T-helper 1 cell (primary cell): ENCODE measurements at places on chromosomes 4 and X.
A peak's percentile ranks its signal among the peaks of the same experiment; 100 is the strongest.

- DNase-seq = no peak
Observed at GRCh38 chr4:39104255-39104654, 42.2 kb downstream of the KLHL5 start.

DNA sequence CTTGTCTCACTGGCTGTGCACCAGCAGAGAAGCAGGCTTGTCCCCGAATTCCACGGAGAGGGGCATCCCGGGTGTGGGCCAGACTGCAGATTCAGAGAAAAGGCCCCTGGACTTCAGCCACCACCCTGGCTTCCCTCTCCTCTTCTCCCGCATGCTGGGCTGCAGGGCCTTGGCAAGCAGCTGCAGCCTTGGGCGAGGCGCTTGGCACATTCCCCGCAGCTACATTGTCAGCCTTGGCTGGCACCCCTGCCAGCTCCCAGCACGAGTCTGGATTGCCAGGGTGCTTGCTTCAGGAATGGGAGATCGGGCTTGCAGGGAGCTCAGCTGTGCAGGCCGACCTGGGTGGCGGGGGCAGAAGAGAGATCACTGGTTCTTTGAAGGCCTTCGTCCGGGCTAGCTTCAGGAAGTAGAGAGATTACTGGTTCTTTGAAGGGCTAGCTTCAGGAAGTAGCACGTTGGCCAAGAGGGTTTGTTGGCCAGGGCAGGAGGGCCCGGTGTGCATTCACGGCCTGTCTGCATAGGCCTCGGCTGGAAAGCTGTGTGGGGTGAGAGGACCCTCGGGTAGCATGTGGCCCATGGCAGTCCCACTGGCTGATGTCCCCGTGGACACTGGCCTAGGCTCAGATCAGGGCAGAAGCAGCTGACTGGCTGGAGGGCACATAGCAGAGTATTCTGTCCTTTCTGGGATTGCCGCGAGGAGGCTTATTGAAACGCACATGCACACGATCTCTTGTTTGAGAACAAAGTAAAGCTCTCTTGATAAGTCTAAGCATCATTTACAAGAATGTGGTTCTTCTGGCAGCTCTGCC, 2.7 kb downstream of the ABCD1 start:
- DNase-seq = no peak

- DNase-seq = no peak
Observed at GRCh38 chr4:184384810-184385557, 89.4 kb downstream of the IRF2 start.

GRCh38 chr4:127449449-127449848, 183.3 kb upstream of the INTU start:
- DNase-seq = no peak

DNA sequence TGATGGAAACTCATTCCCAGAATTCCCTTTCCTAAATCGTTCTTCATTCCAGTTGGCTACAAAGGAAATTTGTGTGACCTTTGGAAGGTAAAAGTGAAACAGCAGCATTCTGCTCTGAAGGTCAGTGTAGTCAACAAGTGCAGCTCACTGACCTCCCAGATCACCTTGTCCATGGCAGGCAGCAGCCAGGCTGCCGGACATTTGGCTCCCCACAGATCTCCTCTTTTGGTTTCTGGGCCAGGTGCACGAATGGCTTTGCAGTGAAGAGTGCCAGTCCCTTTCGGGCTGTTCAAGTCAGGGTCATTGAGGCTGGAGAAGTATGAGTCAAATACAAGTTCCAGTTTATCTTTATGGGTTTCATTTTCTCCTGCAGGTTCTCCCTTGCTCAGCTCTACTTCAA, 14.3 kb downstream of the GPRIN3 start:
- no peak for DNase-seq

DNA sequence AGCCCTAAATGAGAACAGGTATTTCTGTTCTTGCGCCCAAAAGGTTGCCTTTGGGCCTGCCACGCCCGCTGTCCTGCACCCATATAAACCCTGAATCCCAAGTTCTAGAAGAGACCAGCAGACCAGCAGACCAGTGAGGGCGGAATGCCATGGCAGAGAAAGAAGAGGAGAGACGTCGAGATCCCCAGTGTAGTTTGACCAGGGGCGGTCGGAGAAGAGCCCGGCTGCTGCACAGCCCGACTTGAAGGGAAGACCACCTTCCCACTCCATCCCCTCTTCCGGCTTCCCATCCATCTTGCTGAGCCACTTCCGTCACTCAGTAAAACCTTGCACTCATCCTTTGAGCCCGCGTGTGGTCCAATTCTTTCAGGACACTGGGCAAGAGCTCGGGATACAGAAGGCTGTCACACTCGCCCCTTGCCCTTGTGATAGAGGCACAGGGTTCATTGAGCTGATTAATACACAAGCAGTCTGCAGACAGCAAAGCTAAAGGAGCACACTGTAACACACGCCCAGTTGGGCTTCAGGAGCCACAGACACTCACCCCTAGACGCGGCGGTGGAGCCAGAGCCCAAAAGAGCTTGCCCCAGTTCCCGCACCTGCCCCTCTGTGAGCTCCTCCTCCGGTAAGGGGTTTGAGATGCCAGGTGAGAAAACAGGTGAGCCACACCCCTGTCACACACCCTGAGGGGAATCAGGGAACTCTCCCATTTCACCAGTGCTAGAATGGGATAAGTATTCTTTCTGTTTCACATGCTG, 230.8 kb downstream of the PCDH10 start:
- DNase-seq = no peak

GRCh38 chr4:80507507-80507906, 172.0 kb downstream of the CFAP299 start:
- DNase-seq = no peak

DNA sequence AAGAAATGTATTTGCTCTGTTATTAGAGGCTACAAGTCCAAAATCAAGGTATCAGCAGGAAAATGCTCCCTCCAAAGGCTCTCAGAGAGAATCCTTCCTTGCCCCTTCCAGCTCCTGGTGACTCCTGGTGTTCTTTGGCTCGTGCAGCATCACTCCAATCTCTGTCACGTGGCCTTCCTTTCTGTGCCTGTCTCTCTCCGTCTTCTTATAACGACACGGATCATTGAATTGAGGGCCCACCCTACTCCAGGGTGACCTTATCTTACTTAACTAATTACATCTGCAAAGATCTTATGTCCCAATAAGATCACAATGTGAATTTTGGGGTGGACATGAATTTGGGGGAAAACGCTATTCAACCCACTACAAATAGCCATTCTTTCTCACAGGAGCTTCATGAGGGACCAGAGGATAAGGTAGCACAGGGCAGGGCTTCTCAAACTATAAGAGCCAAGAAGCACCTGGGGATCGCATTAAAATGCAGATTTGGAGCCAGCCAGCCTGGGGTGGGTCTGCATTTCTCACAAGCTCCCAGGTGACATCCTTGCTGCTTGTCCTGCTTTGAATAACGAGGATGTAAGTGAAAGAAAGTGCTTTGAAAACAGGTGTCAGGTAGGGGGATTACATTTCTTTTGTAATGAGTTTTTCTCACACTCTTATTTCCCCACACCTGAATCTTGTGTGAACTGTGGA, 41.9 kb upstream of the APLN start:
- DNase-seq = no peak

GRCh38 chr4:80471756-80472155, 136.2 kb downstream of the CFAP299 start:
- DNase-seq = no peak

- no peak for DNase-seq
Observed at GRCh38 chrX:121084903-121085611, 37.6 kb downstream of the GLUD2 start.

DNA sequence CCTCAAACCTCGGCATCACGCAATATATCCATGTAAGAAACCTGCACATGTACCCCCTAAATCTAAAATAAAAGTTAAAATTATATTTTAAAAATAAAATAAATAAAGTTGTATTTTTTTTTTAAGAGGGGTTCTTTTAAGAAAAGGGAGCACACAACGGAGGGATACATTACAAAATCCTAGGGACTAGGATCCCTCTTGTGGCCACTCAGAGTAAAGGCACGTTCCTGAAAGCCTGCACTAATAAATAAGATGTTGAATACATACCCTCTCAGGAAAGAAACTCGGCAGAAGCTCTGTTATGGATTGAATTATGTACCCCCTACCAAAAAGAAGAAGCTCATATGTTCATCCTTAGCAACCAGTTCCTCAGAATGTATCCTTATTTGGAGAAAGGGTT, 50.9 kb upstream of the PRDX4 start:
- no peak for DNase-seq

DNA sequence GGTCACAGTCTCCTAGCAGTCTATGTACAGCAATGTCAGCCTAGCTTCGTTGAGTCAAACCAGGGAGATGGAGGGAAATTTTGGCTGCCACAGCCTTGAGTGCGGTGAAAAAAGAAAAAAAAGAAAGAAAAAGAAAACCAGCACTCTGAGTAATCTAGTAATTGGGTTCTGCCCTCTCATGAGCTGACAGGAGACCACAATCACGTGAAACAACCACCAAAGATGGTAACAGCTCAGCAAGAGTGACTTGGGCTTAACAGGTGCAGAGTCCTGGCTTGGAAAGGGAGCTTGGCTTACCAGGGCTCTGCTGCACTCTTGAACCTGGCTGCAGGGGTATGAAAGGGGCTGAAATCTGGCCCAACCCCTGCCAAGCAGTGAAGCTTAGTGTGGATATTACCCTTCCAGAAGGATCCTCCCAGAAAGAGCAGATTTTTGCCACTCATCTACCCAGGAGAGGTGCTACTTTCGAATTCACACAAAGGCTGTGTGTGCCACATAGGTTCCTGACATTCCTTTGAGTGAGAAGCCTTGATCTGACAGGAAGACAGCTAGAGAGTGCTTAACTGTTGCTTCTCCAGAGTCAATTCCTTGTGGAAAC, 350.3 kb downstream of the PTTG2 start:
- DNase-seq = peak; percentile 65

- DNase-seq = no peak
Observed at GRCh38 chr4:168522356-168522755, 25.5 kb downstream of the PALLD start.

DNA sequence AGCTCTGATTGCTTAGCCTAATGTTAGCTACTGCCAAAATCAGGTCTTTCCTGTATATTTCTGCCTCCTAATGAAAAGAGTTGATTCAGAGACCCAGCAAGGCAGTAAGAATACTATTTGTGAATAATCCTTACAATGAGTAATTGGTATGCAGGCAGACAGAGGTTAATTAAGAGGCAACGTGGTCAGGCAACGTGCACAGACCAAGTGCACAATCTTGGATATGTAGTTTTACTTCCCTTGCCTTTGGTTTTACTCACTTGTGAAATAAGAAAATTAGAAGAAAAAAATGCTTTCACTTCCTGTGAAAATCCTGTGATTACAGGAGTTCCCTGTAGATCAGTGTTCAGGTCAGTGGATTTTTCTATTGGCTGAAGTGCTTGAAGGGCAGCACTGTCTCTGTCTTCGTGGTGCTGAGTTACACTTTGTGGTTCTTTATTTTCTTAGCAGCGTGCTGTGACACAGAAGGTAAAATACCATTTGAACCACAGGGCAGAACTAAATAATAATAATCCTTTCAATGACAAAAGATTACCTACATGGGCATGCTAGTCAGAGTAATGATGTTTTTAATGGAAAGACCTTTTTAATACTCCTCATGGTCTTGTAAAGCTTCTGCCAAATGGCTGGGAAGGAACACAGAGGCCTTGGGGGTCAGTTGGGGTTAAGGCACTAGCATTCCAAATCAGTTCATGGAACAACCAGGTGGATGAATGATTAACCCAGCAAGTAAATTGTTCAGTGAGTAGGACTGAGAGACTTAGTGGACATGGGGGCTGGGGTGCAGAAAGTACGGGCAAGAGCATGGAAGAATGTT, 430.9 kb downstream of the MAPK10 start:
- DNase-seq = no peak
